ENCODE measurements at places on chromosomes 2 and 18.
A peak's percentile ranks its signal among the peaks of the same experiment; 100 is the strongest.

GRCh38 chr18:80109676-80110078 lies 615 bp downstream of the ADNP2 start:
- no peak for DNase-seq

- no peak for DNase-seq
Observed at GRCh38 chr2:46378616-46379015, 81.4 kb downstream of the EPAS1 start.

DNA sequence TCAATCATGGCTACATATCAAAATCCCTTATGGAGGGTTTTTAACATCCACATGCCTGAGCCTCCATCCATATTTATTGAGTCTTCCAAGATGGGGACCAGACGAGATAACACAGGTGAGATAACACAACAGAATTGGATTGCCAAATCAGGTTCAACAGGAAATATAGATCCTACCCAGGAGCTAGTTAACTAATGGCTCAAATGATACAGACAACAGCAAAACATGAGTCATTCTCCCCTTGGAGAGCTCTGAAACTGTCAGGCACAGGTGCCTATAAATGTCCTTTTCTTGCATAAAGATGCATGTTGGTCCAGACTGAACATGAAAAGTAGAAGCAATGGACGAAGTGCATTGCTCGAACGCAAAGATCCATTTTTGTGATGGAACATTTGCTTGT lies 202.2 kb downstream of the CDH20 start:
- no peak for DNase-seq

GRCh38 chr2:18319987-18320386 lies 240.5 kb downstream of the RDH14 start:
- no peak for DNase-seq

DNA sequence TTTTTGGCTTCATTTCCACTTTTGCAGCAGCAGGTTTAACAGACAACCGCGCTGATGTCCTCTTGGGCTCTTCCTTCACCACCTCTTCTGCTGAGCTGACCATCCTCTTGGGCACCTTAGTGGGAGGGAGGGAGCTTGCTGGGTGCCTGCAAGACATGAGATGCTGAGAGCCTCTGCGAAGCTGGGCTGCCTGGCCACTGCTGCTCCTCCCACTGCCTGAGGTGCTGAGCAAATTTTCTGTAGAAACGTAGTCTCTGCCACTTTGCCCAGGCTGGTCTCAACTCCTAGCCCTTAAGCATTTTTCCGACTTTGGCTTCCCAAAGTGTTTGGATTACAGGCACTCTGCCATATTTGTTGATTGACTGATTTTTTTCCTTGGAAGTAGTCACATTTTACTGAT lies 422.2 kb upstream of the MC4R start:
- DNase-seq, result no peak

GRCh38 chr18:24262087-24262486 lies 123.2 kb downstream of the CABYR start:
- DNase-seq, result no peak

DNA sequence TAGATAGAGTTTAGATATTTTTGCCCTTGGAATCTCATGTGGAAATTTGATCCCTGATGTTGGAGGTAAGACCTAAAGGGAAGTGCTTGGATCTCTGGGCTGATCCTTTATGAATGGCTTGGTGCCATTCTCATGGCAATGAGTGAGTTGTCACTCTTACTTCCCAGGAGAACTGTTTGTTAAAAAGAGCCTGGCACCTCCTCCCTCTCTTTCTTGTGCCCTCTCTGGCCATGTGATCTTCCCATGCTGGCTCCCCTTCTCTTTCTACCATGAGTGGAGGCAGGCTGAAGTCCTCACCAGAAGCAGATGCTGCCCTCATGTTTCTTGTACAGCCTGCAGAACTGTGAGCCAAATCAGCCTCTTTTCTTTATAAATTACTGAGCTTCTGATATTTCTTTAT lies 276.9 kb downstream of the ZNF804A start:
- no peak for DNase-seq

DNA sequence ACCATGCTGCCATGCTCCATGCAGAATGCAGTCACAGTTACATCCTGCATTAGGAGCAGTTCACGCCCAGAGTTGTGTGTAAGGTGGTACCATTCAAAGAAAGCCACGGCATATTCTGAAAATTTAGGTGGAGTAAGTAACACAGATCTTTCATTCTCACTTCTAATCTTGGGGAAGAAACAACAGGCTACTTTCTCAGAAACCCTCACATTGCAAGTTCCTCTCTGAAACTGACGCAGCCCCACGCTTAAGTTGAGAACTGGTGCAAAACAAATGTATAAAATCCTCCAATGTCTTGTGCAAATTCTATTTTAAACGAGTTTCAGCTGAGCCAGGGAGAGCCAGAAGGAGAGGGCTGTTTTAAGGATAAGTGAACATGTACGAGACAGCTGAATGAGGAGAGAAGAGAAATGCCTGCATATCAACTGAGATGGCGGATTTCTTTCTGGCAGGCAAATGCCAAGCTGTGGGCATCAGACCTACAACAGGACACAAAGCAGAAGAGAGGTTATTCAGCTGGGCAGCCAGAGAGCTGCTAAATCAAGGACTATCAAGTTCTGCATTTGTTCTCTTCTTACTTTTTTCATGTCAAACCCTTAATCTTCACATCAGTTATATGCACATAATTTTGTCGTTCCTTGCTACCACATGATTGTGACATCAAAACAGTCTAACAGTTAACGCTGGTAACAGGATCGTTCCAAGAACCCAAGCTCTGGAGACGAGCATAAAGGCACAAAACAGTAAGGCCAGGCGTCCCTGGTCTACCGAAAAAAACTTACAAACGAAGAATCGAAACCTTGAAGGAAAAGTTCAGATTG lies 6.4 kb downstream of the ARL4C start:
- no peak for DNase-seq

DNA sequence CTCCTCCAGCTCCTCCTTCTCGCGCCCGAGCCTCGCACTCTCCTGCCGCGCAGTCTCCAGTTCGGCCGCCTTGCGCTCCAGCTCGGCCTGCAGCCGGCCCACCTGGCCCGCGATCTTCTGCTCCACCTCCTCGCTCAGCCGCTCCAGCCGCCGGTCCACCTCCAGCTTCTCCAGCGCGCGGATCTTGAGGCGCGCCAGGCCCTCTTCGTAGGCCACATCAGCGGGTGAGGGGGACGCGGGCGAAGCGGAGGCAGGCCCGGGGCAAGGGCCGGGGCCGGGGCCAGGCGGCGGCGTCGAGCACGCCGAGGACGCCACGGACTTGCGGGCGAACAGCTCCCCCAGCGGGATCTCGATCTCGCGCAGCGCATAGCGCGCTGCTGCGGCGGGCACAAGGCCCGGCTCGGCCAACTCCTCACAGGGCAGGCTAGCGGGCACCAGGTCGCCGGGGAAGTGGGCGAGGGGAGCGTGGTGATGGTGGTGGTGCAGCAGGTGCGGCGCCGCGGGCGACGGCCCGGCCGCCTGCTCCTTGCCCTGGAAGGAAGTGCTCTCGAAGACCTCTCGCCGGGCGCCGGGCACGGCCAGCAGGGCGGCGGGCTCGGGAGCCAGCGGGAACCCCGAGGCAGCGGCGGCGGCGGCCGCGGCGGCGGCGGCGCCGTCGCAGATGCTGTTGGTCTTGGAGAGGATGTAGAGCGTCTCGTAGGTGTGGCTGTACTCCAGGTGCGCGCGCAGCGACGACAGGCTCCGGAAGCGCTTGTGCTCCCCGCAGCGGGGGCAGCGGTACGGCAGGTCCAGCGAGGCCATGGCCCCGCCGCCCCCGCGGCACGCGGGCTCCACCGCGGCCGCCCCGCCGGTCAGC lies 15.2 kb downstream of the FBXO41 start:
- peak; percentile 90 for DNase-seq

- no peak for DNase-seq
Observed at GRCh38 chr2:98568161-98568956, 40.0 kb downstream of the COA5 start.

DNA sequence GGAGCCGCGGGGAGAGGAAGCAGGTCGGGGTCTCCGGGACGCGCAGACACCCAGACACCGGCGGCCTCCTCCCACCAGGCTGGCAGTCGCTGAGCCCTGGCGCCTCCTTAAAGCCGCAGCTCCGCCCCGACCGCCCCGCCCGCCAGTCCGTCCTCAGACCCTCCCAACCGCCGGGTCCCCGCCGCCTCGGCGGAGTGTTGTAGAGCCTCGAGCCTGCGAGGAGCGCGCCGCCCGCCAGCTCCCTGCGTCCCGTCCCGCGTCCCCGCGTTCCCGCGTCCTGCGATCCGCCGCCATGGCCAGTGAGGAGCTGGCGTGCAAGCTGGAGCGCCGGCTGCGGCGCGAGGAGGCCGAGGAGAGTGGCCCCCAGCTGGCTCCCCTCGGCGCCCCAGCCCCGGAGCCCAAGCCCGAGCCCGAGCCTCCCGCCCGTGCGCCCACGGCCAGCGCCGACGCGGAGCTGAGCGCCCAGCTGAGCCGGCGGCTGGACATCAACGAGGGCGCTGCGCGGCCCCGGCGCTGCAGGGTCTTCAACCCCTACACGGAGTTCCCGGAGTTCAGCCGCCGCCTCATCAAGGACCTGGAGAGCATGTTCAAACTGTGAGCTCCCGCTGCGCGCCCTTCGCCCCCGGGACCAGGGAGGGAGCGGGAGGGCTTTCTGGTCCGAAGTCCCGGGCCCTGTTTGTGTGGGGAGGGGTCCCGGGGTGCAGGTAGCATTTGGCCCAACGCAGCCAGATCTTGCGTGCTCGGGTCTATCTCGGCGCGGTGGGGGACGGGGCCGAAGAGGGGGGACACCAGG lies at the start of gene EFHD1:
TSS of gene EFHD1 (plus strand) at position 192 of the 793 bp plus-strand sequence. CDS start at position 293, 101 bp downstream.
- DNase-seq, result peak; percentile 55

- DNase-seq, result no peak
Observed at GRCh38 chr2:196745711-196746110, 53.8 kb downstream of the GTF3C3 start.

- no peak for DNase-seq
Observed at GRCh38 chr2:20212871-20213503, 11.9 kb downstream of the SDC1 start.

GRCh38 chr18:47911877-47912276 lies 18.6 kb downstream of the SMAD2 start:
- no peak for DNase-seq

DNA sequence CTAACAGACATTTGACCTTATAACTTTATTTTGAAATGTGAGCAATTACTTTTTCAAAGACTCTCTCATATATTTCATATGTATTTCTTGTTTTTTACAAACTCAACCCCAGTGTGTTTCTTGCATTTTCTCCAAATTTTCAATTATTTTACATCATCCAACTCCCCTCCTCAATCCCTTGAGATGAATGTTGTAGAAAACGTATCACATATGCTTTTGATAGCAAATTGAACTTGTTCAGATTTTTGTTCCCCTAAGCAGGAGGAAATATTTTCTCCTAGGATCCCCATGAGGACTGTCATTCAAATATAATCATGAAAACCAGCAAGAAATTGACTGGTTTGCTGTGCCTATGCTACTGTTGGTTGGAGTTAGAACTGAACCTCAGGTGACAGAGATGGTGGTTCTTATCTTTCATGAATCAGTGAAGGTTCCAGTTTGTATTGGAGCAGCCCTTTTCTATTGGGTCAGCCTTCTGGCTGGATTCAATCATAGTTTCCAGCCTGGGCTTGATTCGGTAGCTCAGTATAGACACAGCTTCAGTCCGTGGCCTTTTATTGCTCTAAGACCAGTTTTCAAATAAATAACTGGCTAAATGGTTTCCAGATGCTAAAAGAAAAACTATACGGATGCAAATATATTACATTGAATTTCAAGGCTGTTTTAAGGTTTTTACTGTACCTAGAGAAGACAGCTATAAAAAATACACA lies 591.0 kb downstream of the EPHA4 start:
- DNase-seq, result no peak

DNA sequence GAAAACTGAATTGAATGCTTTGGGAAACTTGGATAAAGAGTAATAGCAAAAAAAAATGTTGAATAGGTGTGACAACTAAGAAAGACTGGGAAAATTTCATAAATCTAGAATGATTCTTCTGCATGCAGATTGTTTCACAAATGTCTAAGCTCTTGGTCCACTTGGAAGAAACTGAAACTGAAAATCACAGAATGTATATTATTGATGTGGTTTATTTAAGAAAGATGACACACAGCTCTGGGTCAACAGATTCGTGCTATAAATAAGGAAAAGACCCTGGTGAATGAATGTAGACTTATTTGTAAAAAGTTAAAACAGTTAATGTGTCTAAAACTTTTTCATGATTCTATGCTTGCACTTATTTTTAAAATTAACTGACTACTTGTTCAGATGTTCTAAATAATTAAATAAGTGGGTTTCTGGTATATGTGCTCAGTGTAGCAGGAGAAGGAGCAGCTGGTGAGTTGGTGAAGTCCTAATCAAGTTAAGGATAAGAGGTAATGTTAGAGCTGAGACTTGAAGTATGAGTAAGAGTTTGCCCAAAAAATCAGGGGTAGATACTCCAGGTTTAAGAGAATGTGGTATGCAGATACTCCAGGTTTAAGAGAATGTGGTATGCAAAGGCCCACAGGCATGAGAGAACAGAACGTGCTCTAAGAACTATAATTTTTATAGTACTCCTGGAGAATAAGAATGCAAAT lies 24.5 kb downstream of the UGP2 start:
- no peak for DNase-seq

GRCh38 chr2:74093426-74093825 lies 54.3 kb downstream of the BOLA3 start:
- no peak for DNase-seq

DNA sequence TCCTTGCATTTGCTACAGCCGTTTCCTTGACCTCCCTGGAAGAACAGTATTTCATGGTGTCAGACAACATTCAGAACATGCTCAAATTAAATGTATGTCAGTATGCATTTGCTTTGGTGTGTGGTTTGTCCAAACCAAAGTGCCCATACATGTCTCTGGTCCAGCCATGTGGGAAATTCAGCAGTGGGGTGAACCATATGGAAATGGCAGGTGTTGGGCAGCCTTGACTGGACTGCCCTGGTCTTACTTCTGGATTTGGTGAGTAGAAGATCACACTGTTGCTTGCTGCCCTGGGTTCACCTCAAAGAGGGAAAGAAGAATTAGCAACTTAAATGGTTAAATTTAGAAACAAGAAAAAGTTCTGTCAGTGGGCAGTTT lies 84.5 kb downstream of the MSH2 start:
- no peak for DNase-seq

GRCh38 chr2:33907866-33908265 lies 308.8 kb upstream of the FAM98A start:
- no peak for DNase-seq

DNA sequence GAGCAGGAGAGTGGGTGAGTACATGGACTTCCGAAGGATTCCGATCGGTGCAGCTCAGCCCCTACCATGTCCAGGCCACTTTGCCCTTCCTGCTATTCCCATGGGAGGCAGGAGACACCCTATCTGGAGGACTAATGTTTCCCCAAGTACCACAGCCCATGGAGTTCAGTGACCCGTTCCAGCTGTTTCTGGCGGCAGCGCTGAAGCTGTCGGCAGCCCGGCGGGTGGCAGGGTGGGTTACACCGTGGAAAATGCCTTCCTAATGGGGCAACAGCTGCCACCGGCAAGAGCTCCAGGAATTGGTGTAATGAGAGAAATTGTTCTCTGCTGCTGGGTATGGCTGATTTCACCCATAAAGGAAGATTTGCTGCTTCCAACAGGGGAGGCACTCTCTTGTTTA lies 98.3 kb downstream of the MYCN start:
- DNase-seq, result no peak

DNA sequence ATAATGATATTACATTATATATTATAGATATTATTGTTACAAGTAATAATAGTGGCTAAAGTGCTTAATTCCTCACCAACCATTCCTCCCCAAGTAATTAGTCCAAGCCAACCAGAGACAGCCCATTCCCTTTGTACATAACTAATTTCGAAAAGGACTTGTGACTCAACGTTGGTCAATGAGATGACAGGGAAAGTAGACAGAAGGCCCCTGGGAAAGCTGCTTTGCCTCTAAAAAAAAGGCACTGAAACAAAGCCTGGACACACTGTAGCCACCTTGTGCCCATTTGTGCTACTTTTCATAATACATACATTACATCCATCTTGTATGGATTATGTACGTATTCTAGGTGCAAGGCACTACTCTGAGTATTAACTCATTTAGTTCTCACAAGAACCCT lies 28.8 kb downstream of the COLEC12 start:
- no peak for DNase-seq

Measured in germinal center (tissue), 1 donor.